ENCODE measurements at places on chromosomes 1 and 21. TPM values are rescaled to one million over a fixed set of nuclear protein-coding genes. Genes with fewer than 3 reads are reported as not detected.

DNA sequence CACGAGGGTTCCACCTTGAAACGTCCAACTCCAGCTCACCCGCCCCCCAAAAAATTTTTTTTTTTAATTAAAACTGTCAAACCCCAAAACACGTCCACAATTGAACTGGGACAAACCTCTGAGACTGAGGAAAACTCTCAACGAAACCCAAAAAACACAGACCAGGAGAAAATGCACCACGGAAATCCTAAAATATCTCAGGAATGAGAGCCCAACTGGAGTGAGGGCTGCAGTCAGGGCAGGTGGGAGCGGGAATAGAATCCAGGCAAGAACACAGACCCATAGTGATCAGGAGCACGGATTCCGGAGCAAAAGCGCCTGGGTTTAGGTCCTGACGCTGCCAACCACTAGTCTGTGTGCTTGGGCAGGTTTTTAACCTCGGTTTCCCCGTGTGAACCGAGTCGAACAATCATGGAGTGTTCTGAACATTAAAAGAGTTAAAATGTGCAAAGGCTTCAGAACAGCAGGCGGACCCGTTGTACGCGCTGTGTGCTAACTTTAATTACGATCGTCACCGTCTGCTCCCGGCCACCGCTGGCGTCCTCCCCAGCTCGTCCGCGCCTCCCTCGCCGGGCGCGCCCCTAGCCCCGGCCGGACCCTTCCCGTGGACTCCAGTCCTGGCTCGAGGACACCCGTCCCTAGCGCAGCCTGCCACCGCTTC is 624 bp downstream of the ARHGAP29 start:
- DNase-seq: peak; percentile 44

DNA sequence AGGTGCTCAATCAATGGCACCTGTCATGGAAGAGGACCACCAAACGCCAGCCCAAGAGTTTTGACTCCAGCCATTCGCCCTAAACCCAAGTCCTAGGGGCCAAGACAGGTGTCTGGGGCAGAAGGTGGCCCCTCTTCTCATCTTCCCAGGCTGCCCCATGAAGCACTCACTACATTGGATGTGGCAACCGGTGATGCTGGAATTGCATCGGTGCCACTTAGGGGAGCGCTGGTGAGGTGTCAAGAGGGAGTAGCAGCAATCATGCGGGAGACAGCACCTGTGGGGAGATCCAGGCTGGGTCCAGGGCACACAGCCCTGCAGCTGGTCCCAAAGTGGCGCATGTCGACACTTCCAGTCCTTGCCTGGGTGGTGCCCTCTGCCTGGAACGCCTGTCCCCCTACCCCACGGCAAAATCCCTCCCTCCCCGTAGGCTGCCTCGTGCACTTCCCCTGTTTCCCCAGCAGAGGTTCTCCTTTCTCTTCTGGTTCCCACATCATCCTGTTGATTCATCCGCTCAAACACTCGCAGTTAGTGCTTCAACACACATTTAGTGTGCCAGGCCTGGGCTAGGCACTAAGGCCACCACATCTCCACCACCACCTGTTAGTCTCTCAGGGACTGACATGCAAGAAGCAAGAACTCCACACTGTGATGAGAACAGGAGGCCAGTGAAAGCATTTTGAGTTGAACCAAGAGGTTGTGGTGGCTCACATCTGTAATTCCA is 18.5 kb downstream of the PLA2G2D start:
- peak; percentile 75 for DNase-seq

DNA sequence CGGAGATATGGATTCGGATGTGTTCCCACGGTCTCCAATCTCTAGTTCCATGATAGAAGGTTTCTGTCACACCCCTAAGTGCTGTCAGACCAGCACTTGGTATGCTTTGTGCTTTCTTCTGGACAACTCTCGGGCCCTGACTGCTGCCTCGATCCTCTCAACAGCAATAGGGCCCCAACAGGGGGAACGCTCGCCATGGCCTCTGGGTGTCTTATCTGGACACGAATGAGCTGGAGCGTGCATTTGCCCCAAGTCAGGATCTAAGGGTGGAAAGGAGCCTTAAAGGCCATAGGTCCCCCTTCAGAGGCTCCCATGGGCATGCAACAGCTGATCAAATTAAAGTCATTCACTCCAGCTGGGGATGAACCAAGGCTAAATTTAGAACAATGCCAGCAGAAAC is 76.8 kb downstream of the TCP10L start:
- no peak for DNase-seq

- DNase-seq: no peak
Measured at GRCh38 chr1:6783936-6784559, 1.2 kb upstream of the CAMTA1 start.

GRCh38 chr1:156445789-156446263 is 54.7 kb downstream of the MEF2D start:
- DNase-seq: peak; percentile 92

GRCh38 chr1:20223106-20223505 is 36.8 kb upstream of the PLA2G2C start:
- no peak for DNase-seq

- no peak for DNase-seq
Measured at GRCh38 chr1:186575348-186575747, 104.9 kb downstream of the PTGS2 start.

GRCh38 chr1:43835082-43836021 is 98.2 kb upstream of the ARTN start:
- DNase-seq: no peak

DNA sequence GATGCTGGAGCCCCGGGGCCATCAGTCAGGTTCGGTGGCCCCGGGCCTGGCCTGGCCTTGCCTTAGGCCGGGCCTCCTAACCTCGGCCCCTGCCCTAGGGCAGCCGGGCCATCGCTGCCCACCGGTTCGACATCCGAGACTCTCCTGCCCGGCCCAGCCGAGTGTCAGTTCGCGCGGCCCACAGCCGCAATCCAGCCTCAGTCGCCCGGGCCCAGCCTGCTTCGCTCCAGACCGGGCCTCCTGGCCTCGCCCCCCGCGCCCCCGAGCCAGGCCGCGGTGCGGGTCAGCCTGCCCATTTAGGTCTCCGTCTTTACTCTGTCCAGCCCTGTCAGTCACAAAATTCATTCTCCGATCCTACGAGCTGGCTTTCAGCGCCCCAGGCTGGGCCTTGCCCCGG is 777 bp downstream of the LRRC41 start:
- DNase-seq: peak; percentile 43

- DNase-seq: no peak
Measured at GRCh38 chr1:153292185-153292584, 20.6 kb downstream of the PGLYRP3 start.

DNA sequence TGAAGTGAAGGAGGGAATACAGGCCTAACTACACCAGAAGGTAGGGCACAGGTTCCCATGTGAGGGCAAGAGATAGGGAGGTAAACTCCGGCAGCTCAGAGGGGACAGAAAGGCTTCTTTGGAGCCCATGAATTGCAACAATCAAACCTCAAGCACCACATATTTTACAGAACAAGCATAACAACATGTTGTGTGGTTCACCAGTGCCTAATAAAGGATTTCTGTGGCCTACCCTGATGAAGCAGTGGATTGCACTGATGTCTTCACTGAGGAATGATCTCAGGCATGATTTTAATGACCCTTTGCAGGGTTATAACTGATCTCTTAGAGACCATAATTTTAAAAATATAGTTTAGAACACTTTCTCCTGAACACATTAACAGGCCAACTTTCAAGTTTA is 77.4 kb downstream of the RUNX1 start:
- no peak for DNase-seq

DNA sequence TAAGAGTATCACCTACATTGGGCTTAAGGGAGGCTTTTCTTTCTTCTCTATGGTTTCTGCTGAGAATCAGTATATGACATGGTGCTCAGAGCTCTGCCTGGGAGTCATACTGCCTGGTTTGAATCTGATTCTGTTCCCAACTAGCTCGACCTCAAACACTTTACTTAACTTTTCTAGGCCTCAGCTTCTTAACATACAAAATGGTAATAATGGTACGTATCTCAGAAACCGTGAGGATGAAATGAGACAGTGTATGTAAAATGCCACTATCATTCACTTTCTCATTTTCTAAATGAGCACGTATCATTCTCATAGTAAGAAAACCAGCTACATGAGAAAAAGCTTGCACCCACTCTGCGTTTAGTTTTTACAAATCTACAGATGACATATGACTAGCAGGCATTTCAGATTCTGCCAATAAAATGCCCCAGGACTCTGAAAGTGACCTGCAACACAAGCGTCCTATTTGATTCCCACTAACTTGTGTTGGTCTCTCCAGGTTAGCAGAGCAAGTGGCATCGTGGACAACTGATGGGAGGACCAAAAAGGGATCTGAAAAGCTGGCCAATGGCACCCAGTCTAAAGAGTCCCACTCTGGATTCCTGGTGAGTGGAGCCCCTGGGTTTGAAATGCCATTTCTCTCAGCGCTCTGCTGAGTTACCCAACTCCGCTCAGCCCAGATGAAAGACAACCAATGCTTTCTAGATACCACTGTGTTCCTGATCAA is 6.1 kb downstream of the CTNNBIP1 start:
- no peak for DNase-seq

GRCh38 chr1:19869929-19870328 is 12.3 kb upstream of the OTUD3 start:
- no peak for DNase-seq

- no peak for DNase-seq
Measured at GRCh38 chr1:83527987-83528386, 470.9 kb downstream of the TTLL7 start.

- no peak for DNase-seq
Measured at GRCh38 chr1:244350027-244350426, 101.7 kb downstream of the ADSS2 start.

- no peak for DNase-seq
Measured at GRCh38 chr1:231443363-231443762, 21.3 kb upstream of the EGLN1 start.

GRCh38 chr1:216924732-216925131 is 201.5 kb upstream of the ESRRG start:
- DNase-seq: no peak

- DNase-seq: no peak
Measured at GRCh38 chr1:63775418-63776127, 1.8 kb downstream of the ROR1 start.

Gene CTSK
- total RNA-seq: 9.4 TPM

Gene AMY2B
- 3.3 TPM for total RNA-seq

Gene RSRP1
- total RNA-seq: 76.9 TPM

Gene SMCP
- total RNA-seq: not detected

Gene NUP210L
- total RNA-seq: not detected

Gene FHL3
- 34.4 TPM for total RNA-seq

Gene HCRTR1
- total RNA-seq: 0.13 TPM

Gene ST6GALNAC3
- 11.9 TPM for total RNA-seq

Gene OR2T2
- not detected for total RNA-seq

Gene PTTG1IP
- 112 TPM for total RNA-seq

Gene AMY1C
- total RNA-seq: not detected

Gene RCAN3
- 16.9 TPM for total RNA-seq
